ENCODE measurements at places on chromosomes 13 and 19.

GRCh38 chr19:38247734-38248268, 8.4 kb downstream of the PPP1R14A start:
- DNase-seq, result no peak

DNA sequence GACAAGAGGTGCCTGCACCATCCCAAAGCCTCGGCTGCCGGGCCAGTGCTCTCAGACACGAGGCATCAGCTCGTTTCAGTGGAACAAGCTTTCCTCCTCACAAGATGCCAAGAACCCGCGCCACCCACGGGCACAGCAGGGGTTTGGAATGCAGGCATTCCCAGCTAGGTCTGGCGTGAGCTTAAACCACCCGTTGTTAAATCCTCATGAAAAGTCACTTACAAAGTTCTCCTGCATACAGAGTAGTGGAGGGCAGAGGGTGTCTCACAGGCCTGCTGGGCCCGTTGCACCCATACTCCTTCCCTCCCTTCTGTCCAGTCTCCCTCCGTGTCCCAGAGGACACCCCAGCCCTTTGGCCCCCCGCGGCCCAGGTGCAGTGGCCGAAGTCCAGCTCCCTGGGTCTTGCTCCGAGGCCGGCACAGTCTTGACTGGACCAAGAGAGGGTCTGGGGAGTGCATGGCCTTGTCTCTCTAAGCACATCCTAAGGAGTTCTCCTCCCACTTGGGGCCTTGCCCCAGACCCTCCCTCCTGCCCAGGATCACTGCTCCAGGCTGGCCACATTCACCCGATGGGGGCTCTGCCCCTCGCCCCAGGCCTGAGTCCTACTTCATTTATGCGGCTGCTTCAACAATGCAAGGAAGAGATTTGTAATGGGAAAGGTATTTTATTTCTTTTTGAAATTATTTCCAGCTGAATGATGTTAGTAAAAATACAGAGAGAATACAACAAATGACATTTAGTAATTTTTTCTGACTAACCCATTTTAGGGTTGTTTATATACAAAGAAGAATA, 35.2 kb upstream of the GRTP1 start:
- DNase-seq, result no peak

GRCh38 chr19:1252821-1253513, 4.6 kb downstream of the MIDN start:
- peak; percentile 60 for DNase-seq

- no peak for DNase-seq
These were observed 20.7 kb downstream of the MAP4K1 start for GRCh38 chr19:38597075-38597474.

GRCh38 chr19:18649371-18650020, 12.7 kb downstream of the KLHL26 start:
- no peak for DNase-seq

DNA sequence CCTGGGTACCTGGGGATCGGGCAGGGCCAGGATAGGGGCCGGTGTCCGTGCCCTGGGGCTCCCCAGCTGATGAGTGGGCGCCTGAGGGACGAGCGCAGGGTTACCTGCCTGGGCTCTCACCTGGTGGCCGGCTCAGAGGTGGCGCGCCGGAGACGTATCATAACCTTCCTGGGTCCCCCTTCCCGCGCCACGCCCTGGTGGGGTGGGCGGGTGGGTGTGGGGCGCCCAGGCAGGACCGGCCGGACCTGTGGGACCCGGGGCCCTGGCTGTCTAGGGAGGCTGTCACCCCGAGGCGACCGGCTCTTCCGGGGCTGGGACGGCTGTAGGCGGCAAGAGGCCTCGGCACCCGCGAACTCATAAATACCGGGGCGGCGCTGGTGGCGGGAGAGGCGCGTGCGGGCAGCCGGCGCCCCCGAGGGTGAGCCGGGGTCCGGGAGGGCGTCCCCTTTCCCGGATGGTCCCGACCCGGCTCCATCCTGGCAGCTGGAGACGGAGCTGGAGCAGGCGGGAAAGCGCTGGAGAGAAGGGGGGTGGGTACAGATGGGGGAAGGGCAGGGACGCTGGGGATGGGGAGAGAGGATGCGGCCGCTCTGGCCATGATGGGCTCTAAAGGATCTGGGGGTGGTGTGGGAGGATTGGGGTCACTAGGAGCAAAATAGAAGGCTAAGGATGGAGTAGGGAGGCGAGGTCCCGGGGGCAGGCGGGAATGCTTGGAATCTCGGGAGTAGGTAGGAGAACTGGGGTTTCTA, at the start of gene ACP7:
Gene ACP7, plus strand, starts transcription at position 386 of the 749 bp plus-strand sequence. CDS start 902 bp downstream, outside the sequence.
- DNase-seq, result no peak

DNA sequence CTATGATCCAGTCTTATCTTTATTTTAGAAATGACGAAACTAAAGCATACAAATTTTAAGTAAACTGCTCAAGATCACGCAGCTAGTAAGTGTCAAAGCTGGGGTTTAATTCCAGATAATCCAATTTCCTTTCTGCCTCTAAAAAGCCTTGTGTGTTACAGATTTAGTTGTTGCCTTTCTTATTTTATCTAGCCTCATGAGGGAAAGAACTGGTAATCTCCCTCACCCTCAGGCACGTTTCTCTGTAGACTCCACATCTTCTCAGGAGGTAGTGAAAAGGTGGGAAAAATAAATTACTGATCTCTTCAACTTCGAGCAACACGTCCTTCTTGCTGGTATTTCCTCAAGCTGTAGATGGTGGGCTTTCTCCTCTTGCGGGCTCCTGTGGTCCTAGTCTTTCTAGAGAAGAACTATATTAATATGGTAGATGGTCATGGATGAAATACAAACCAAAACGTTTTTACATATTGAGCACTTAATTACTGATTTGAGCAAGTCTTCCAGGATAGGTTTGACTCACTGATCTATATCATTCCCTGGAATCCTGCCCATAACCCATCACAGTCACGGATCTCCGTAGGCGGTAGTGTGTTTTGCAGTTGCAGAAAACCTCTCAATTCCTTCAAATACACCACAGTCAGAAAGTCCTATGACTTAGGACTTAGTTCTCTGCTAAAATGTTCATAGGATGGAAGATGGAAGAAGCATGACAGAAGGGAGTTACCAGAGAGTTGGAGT, 519.5 kb downstream of the DCT start:
- DNase-seq, result no peak

GRCh38 chr13:100357764-100358163, 230.8 kb downstream of the GGACT start:
- no peak for DNase-seq

- no peak for DNase-seq
These were observed 19.0 kb downstream of the SPC24 start for GRCh38 chr19:11136400-11137101.

DNA sequence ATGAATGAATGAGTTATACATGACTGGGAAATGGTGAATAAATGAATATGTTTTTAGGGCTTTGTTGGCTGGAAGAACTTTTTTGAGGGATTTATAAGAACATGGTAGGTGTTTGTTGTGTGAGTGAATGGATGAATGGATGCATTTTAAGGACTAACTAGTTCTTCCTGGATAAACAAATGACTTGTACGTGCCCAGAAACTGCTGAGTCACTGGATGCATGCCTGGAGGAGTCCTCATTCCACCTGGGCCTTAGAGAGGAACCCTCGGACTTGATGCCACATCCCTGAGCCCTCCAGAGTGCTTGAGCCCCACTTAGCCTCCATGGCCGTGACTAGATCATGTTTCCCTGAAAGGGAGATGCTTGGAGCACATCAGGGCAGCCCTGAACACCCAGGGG, 153.4 kb downstream of the DPF1 start:
- no peak for DNase-seq

Measured in activated CD4-positive, alpha-beta T cell treated with anti-CD3 and anti-CD28 coated beads for 1 hour (primary cell).